ENCODE measurements at places on chromosomes 1 and 21.

GRCh38 chr1:176177764-176178163 is 29.3 kb downstream of the COP1 start:
- peaks cover 9% of the 10 kb centered on the region for H3K4me1 ChIP-seq
- H3K27ac ChIP-seq, result no peak overlapping the region

DNA sequence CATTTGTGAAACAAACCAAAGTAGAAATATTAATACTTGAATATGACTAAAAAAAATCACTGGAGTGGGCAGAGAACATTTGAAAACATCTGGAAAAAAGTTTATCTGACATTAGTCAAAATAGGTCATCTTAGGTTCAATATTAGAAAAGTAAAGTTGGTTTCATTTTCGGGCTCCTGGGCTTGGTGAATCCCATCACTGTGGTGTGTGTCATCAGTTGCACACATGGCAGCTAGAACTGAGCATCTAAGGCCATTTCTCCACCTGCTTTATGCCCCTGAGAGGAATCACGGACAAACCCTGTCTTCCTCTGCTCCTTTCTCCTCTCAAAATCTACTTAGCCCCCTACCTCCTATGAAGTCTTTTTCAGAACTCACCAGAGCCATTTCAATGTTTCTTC is 5.4 kb downstream of the HSD11B1 start:
- DNase-seq, result peak; percentile 30
- no peaks in the 10 kb centered on the region for H3K4me1 ChIP-seq
- H3K36me3 ChIP-seq, result no peaks in the 10 kb centered on the region
- H3K27me3 ChIP-seq, result no peaks in the 10 kb centered on the region
- peak overlapping the region; percentile 17 for H3K4me3 ChIP-seq

DNA sequence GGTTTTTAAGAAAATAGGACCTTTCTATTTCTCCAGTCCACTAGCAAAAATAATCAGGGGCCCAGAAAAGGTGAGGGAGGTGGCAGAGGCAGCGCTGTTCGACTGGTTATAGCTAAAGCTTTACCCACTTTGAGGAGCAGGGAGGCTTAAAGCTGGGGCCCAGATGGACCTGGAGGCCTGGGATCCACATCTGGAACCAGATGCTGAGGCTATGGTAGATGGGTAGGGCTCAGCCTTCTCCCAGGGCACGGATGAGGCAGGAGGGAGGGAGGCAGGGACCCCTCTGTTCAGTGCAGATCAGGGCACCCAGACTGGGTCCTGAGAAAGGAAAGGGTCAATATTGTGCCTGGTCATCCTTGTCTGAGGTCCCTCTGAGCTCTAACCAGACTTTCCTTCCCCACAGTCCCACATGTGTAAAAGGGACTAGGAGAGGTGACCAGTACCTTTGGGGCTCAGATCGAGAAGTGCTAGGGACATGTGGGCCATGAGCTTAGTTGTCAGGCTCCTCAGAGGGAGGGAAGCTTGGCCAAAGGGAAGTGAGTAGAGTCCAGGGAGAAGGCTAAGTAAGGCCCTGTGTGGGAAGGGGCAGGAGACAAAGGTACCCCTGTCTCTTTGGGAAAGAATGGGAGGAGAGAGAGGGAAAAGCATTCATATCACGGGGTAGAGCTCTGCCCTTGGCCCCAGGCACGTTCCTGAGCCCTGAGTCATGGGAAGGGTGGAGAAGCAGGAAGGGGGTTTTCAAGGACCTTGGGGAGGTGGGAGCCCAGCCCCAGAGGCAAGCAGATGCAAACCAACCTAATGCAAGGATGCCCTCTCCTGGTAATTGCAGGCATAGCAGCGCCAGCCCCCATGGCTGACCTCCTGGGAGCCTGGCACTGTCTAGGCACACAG is 15.4 kb downstream of the LMNA start:
- peak overlapping the region; percentile 47 for H3K27ac ChIP-seq
- peaks cover 33% of the 10 kb centered on the region for H3K36me3 ChIP-seq
- peaks cover 48% of the 10 kb centered on the region for H3K4me1 ChIP-seq
- peak; percentile 71 for DNase-seq

DNA sequence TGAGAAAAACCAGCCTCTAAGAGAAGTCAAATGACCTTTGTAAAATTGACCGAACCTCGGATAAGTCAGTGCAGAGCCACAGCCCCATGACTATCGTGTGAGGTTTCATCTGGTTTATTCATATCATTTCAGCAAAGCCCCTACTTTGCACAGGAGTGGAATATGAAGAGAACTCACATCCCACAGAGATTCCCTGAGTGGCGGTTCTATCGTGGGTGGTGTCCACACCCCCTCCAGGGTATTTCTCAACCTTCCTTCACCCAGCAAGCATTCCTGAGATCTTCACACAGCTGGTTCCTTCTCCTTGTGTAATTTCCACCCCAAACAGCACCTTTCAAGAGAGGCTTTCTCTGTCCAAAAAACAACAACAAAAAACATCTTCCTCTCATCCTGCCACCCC is 47.5 kb downstream of the EVA1C start:
- H3K27me3 ChIP-seq, result no peaks in the 10 kb centered on the region
- no peak overlapping the region for H3K27ac ChIP-seq
- H3K4me1 ChIP-seq, result no peaks in the 10 kb centered on the region
- DNase-seq, result no peak
- no peak overlapping the region for H3K4me3 ChIP-seq
- peaks cover 6% of the 10 kb centered on the region for H3K36me3 ChIP-seq

DNA sequence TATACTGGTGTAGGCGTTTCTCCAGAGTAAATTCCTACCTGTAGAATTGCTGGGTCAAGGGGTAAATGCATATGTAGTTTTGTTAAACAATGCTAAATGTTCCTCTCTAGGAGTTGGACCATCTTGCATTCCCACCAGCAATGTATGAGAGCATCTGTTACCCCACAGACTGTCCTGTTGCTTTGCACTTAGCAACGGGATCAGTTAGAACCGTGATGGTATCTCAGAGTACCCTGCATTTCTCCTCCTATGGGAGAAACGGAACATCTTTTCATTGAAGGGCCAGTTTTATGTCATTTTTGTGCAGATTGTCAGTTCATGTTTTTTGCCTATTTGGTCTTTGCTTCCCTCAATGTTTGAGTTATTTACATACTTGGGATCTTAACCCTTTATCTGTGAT is 18.0 kb upstream of the RIPPLY3 start:
- H3K27me3 ChIP-seq, result no peaks in the 10 kb centered on the region
- no peaks in the 10 kb centered on the region for H3K36me3 ChIP-seq
- no peak overlapping the region for H3K27ac ChIP-seq
- H3K4me3 ChIP-seq, result no peak overlapping the region

DNA sequence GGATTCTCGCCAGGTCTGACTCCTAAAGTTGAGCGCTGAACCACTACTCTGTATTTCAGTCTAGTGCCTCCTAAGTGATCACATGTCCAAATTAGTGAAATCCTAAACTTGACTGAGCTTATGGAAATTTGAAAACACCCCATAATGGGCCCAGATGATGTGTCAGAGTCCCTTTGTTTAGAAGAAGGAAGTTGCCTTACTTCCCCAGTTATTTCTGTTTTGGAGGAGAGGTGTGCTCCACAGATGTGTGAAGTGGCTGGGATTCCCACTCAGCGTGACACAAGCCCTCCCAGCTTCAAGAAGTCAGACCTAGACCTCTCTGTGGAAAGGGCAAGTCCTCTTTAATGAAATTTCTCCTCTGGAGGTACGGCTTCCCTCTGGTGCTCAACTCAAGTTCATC is 188.8 kb downstream of the TTLL7 start:
- no peak overlapping the region for H3K4me3 ChIP-seq
- DNase-seq, result no peak
- no peaks in the 10 kb centered on the region for H3K36me3 ChIP-seq
- no peaks in the 10 kb centered on the region for H3K27me3 ChIP-seq
- H3K27ac ChIP-seq, result no peak overlapping the region
- H3K4me1 ChIP-seq, result no peaks in the 10 kb centered on the region

Data from CD4-positive, CD25-positive, alpha-beta regulatory T cell (primary cell).